ENCODE measurements at places on chromosomes 3 and 15.
A peak's percentile ranks its signal among the peaks of the same experiment; 100 is the strongest.

- no peak for DNase-seq
Measured at GRCh38 chr3:112650482-112650881, 9.5 kb upstream of the CCDC80 start.

DNA sequence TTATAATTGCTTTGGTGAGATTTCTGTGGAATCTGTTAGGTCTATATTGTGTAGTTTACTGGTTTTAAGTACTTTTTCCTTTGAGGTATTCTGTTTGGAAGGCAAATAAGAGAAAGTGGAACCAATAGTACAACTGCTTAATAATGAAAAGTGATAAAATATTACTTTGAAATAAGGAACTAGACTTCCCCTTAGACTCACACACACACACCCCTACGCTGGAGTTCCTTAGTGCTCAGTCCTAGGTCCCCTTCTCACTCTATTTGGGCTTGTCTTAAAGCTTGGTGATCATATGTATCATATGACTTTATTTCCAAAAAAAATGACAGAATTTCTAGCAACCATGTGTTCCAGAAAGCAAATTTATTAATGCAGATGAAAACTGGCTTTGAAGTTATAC, 494.0 kb upstream of the TGFBR2 start:
- no peak for DNase-seq

DNA sequence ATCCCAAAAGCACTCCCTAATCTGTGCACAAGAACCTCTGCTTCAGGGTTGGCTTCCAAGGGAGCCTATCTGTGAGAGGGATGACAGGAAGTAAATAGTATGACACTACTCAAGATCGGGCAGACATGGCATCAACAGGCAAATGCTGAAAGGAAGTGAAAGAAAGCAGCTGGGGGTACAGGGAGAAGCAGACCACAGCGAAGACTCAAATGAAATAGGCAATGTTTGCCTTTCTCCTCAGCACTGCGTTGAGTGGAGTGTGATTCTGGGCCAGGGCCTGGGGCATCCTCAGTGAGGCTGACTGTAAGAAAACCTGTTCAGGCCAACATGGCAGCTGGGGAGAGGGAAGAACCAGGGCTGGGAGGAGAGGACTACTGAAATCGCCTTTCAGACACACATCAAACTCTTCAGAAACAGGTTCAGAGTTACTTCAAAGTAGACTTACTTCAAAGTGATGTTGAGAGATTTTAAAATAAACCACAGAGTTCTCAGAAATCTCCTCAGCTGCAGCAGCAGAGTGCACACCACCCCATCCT, 96.6 kb downstream of the SLC9A9 start:
- no peak for DNase-seq

DNA sequence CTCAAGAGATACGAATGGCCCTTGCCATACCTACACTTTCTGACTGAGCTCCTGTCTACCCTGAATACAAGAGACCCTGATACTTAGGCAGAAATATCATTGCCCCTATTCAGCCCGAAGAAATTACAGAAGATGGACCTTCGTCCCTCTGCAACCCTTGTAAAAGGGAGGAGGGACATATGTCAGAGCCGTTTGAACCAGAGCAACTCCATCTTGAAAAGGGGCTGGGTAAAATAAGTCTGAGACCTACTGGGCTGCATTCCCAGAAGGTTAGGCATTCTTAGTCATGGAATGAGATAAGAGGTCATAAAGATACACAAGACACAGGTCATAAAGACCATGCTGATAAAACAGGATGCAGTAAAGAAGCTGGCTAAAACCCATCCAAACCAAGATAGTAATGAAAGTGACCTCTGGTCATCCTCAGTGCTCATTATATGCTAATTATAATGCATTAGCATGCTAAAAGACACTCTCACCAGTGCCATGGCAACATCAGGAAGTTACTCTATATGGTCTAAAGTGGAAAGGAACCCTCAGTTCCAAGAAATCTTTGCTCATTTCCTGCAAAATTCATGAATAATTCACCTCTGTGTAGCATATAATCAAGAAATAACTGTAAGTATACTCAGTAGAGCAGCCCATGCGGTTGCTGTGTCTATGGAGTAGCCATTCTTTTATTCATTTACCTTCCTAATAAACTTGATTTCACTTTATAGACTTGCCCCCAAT, 49.7 kb upstream of the GPD1L start:
- DNase-seq = no peak

DNA sequence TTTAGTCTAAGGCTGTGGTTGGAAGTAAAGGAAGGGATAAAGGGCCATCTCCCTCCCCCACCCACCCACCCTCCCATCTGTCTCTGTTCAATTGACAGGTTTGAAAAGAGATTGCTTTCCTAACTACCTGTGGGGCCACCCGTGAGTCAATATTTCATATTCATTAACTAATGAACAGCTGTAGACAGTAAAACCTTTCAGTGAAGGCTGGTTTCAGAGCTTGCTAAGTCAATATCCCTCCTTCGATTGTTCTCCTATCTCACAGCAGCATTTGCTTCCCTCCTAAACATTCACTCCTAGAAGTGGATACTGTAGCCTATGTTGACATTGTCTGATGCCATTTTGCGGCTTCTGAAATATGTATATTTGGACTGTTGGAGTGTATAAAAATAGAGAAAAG, 85.9 kb upstream of the SYNPR start:
- no peak for DNase-seq

DNA sequence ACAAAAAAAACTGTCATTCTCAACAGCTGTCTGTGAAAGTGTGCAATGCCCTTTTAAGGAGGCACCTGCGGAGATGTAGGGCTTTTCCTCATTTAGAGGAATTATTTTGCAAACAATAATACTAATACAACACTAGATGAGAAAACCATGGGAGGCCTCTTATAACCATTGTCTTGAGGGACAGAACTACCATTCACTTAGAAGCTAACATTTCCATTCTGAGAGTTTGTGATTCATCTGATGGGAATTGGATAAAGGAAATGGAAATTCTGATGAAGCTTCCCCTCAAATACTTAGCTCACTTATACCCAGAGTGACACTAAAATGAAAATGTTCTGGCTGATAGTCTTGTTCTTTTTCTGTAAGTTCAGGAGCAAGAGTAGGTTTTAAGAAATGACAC, 147.7 kb downstream of the CADPS start:
- no peak for DNase-seq

DNA sequence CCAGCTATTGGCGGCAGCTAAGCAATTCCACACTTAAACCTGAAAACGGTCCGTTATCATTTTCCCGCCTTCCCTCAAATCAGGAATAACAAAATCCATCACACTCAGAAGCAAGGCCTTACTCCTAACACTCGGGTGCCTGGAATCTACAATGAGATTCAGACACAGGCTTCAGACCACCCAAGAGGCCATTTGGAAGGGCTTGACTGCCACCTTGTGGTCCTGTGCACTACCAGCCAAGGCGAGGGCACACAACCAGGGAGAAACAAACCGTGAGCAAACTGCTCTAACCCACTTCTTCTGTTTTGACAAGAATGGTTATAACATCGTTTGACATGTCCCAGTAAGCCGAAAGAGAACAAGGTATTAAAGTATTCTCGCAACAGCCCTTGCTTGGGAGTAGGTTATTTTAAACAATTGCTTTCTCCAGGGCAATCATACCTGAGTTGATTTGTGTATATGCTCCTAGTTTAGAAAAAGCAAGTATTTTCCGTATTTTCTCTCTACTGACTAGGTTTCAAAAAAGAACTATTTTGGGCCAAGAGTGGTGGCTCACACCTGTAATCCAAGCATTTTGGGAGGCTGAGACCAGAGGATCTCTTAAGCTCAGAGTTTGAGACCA, 40.1 kb upstream of the TAFA4 start:
- peak; percentile 53 for DNase-seq

GRCh38 chr3:33729993-33730392, 11.9 kb upstream of the CLASP2 start:
- DNase-seq = no peak

DNA sequence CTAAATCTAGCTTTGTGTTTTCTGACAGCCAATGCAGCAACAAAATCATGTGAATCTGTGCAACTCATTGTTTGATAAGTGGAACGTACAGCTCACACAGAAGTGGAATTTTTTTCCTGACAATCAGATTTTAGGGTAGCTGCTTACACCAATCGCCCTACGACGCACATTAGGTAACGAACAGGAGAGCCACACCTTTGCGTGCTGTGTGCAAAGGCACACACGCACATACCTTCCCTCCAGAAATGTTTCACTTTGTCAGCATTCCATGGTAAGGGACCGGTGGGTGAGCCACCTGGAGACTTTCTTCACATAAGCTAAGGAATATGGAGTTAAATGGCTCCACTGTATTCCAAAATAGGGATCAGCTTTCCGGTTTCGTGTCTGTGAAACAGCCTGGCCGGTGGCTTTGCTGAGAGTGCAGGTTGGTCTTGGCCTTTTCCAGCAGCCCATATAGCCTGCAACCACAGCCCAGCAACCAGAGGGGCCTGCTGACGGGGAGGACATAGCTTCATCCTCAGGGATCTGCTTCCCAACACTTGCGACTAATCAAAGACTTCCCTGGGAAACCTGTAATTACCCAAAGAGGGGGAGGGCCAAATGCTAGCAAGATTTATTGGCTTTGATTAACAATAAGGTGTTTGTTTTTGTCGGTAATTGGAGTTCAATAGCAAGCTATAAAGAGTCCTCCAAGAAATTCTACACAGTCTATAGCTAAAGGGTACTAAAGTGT, 145.3 kb downstream of the ADAMTS17 start:
- DNase-seq = no peak

DNA sequence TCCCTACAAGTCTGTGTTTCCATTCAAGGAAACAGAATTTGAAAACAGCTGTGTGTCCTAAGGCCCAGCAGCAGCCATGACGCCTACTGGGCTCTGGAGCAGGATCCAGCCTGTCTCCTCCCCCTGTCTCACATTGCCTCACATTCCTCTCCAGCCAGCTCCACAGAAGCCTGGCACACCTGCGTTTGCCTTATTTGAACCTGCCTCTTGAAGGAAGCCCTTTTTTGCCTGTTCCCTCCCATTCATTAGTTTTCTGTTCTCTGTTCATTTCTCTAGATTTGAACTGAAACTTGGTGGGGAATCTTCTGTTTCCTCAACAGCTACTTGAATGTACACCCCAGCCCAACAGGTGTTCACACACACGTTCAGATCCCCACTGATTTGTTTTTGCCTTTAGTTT, 890.5 kb downstream of the TUSC7 start:
- DNase-seq = no peak

- peak; percentile 2 for DNase-seq
Measured at GRCh38 chr3:2303566-2303965, 204.9 kb downstream of the CNTN4 start.

GRCh38 chr3:30518181-30518864, 88.1 kb upstream of the TGFBR2 start:
- DNase-seq = no peak

GRCh38 chr3:69196876-69197275, 74.5 kb upstream of the LMOD3 start:
- DNase-seq = no peak

GRCh38 chr3:193451902-193452301, 73.3 kb upstream of the ATP13A5 start:
- no peak for DNase-seq

- DNase-seq = no peak
Measured at GRCh38 chr3:178465260-178466180, 70.7 kb upstream of the KCNMB2 start.

DNA sequence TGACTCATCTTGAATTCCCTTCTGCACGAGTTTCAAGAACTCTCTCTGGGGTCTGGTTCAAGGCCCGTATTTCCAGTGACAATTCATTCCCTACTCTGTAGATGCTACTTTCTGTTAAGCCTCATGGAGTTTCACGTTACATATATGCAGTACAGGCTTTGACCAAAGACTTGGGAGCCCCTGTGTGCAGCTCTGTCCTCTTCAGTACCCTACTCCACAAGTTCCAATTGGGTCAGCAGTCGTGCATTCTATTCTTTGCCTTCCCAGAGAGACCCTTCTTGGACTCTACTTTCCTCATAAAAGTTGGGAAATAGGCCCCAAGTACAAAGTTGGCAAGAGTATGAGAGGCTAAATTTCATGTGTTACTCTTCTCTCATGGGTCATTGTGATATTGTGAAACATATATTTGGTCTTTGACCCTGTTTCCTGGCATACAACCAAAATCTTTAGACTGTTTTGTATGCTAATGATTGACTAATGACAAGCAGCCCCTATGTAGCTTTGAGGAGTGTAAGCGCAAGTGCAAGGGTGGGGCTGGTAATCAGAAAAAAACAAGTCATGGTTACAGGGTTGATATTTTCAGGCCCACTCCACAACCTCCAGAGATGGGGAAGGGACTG, 15.0 kb upstream of the CCDC50 start:
- no peak for DNase-seq

GRCh38 chr3:74510261-74510818, 104.1 kb downstream of the CNTN3 start:
- no peak for DNase-seq

- DNase-seq = no peak
Measured at GRCh38 chr3:114418107-114418506, 124.3 kb downstream of the TIGIT start.

DNA sequence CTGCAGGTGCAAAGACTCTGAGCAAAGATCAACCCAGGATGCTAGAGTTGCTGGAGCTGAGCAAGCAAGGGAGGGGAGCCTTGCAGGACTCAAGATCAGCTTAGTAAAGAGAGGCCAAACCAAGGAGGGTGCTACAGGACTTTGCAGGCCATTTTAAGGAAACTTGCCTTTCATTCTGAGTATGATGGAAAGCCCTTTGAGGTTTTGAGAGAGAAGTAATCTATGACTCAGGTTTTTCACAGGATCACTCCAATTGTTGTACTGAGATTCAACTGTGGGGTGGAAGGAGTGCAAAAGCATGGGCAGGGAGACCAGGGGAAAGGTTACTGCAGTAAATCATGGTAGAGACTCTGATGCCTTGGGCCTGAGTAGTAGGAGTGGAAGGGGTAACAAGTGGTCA, 260.4 kb upstream of the GPR149 start:
- DNase-seq = no peak

DNA sequence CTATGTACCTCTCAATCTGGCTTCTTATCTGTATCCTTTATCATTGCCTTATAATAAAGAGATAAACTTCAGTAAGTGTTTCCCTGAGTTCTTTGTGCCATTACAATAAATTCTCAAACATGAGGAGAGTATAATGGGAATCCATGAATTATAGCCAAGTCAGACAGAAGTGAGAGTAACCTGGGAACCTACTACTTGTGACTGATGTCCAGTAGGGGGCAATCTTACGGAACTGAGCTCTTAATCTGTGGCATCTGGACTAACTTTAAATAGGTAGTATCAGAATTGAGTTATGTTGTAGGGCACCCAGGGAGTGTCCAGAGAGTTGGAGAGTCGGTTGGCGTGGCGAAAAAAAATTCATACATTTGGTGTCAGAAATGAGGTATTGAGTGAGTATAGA, 542.6 kb downstream of the ZBBX start:
- DNase-seq = no peak

DNA sequence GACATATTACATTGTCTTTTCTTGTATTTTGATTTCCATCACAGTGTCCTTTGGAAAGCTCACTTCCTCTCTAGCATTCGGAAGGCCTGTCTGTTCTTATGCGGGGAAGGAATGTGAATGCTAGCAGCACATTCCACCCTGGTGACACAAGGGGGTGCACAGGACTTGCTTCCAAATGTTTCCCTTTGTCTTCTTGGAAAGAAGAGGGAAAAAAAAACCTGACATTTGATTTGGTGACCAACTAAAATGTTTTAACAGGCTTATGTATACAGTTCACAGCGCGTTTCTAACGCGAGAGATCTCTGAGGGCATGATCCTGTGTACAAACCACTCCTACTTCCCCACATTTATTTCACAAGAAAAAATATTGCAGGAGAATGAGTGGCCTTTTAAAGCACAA, 107.6 kb upstream of the FXR1 start:
- DNase-seq = peak; percentile 47

- no peak for DNase-seq
Measured at GRCh38 chr15:74789171-74789631, 7.3 kb downstream of the CSK start.

All from AG08396 (cell line).